Natural killer cell (primary cell): ENCODE measurements at places on chromosomes 6 and 20. TPM values are rescaled to one million over a fixed set of nuclear protein-coding genes. Genes with fewer than 3 reads are reported as not detected.

The NKX2-2 gene
- not detected for total RNA-seq

The ADTRP gene
- total RNA-seq = 1.1 TPM

The FRMD1 gene
- total RNA-seq = not detected

The CRISP3 gene
- total RNA-seq = not detected

The BMP2 gene
- total RNA-seq = 0.66 TPM

The ZNF165 gene
- 0.61 TPM for total RNA-seq

The CST7 gene
- 590 TPM for total RNA-seq

The HTR1B gene
- total RNA-seq = not detected

The NUS1 gene
- total RNA-seq = 16.9 TPM

The PI3 gene
- 2.4 TPM for total RNA-seq

The PRSS16 gene
- not detected for total RNA-seq

DNA sequence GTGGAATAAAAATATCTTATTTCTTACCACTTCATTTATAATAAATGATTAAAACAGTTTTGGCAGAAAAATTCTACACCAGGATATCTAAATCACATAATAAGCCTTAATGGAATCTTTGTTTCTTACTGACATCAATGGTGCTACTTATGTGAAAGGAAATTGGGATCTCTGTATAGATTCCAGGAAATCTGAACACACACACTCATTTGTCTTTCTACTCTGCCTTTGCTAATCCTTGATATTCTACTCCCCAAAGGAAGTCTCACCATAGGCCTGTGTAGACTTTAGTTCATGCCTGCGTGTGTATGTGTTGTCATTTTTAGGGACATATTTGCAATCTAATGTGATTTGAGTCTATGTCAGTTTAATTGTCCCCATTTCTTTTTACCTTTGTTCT, 7.9 kb downstream of the ADGRB3 start:
- H3K4me1 ChIP-seq = no peaks in the 10 kb centered on the region
- H3K27me3 ChIP-seq = no peaks in the 10 kb centered on the region
- H3K36me3 ChIP-seq = no peaks in the 10 kb centered on the region

- H3K27ac ChIP-seq = no peak overlapping the region
- H3K27me3 ChIP-seq = no peaks in the 10 kb centered on the region
- no peak for DNase-seq
These were observed 19.5 kb upstream of the ASXL1 start for GRCh38 chr20:32338665-32339064.

GRCh38 chr6:27871924-27872638, 40.1 kb downstream of the OR2B2 start:
- no peaks in the 10 kb centered on the region for H3K27me3 ChIP-seq
- peak overlapping the region; percentile 95 for H3K27ac ChIP-seq
- no peaks in the 10 kb centered on the region for H3K36me3 ChIP-seq
- H3K4me3 ChIP-seq = peak overlapping the region; percentile 68
- peaks cover 32% of the 10 kb centered on the region for H3K4me1 ChIP-seq

DNA sequence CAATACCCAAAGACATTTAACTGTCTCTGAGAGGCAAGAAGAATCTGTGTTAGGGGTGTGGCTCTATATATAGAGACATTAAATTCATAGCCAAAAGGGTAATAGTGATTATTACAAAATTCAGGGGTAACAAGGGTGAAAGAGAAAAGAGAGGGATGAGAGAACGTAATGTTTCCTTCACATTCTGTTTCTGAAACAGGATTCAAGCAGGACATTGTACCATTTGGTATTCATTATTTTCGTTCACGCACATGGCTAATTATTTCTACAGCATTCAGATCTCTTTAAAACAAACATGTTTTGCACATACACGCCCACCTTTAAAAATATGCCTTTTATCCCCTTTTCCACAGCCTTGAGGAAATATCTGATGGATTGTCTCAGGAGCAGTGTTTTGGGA, 122.7 kb downstream of the GMPR start:
- no peaks in the 10 kb centered on the region for H3K4me1 ChIP-seq
- H3K4me3 ChIP-seq = no peak overlapping the region
- no peak for DNase-seq
- no peaks in the 10 kb centered on the region for H3K36me3 ChIP-seq
- no peak overlapping the region for H3K27ac ChIP-seq

DNA sequence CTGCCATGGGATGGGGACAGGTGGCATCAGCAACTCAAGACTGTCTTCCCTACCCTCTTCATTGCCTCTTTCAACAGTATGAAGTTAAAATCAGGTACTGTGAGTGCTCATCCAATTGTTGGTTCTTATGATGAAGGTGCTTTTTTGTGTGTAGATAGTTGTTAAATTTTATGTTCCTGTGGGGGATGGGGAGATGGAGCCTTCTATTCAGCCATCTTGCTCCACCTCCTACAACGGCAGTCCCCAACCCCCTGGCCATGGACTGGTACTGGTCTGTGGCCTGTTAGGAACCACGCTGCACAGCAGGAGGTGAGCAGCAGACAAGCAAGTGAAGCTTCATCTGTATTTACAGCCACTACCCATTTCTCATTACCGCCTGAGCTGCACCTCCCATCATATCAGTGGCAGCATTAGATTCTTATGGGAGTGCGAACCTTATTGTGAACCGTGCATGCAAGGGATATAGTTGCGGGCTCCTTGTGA, 47.8 kb upstream of the TOP1 start:
- H3K27ac ChIP-seq = no peak overlapping the region
- DNase-seq = no peak
- H3K4me1 ChIP-seq = no peaks in the 10 kb centered on the region
- H3K4me3 ChIP-seq = no peak overlapping the region
- H3K36me3 ChIP-seq = no peaks in the 10 kb centered on the region

GRCh38 chr6:4567141-4567540, 209.1 kb upstream of the CDYL start:
- no peak overlapping the region for H3K4me3 ChIP-seq
- H3K27me3 ChIP-seq = no peaks in the 10 kb centered on the region
- no peaks in the 10 kb centered on the region for H3K36me3 ChIP-seq
- H3K4me1 ChIP-seq = no peaks in the 10 kb centered on the region

DNA sequence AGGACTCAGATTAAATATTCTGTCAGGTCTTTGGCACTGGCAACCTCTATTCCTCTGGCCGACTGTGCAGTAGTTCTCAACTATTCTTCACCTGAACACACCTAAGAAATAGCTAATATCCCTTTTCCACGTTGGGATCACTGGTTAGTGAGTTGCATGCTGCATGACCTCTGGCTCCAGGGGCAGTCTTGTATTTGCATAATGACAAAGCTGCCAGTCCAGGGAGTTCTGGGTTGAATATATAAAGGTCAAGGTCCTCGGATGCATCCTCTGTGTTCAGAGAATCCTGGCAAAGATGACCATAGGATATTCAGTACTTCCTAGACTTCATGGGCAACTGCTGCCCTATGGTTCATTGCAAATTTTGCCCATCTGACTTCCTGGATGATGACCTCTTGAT, 131.2 kb downstream of the DNAH8 start:
- no peak for DNase-seq
- H3K4me3 ChIP-seq = no peak overlapping the region
- no peaks in the 10 kb centered on the region for H3K36me3 ChIP-seq

DNA sequence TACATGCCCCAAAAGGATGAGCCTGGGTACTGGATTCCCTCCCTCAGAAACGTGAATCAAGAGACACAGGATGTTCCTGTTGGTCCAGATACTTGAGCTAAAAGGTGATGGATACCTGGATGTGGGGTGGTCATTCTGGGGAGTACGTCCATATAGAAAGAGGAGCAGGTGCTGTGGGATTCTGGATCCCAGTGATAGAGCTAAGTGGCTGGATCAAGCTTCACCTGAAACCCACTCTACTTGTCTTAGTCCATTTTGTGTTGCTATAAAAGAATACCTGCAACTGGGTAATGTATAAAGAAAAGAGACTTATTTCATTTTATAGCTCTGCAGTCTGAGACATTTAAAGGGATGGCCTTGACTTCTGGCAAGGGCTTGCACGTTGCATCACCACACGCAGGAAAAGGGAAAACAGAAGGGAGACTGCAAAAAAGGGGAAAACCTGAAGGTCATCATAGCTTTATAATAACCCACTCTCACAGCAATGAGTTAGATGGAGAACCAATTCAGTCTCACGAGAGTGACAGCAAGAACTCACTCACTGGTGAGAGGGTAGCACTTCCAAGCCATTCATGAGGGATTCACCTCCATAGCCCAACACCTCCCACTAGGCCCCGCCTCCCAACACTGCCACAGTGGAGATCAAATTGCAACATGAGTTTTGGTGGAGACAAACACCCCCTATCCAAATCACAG, 31.2 kb downstream of the RIPOR3 start:
- H3K27me3 ChIP-seq = no peaks in the 10 kb centered on the region
- no peak overlapping the region for H3K27ac ChIP-seq

GRCh38 chr6:159943968-159944598, 24.8 kb upstream of the IGF2R start:
- no peaks in the 10 kb centered on the region for H3K36me3 ChIP-seq
- no peak overlapping the region for H3K27ac ChIP-seq
- no peak for DNase-seq
- no peak overlapping the region for H3K4me3 ChIP-seq
- H3K4me1 ChIP-seq = no peaks in the 10 kb centered on the region

DNA sequence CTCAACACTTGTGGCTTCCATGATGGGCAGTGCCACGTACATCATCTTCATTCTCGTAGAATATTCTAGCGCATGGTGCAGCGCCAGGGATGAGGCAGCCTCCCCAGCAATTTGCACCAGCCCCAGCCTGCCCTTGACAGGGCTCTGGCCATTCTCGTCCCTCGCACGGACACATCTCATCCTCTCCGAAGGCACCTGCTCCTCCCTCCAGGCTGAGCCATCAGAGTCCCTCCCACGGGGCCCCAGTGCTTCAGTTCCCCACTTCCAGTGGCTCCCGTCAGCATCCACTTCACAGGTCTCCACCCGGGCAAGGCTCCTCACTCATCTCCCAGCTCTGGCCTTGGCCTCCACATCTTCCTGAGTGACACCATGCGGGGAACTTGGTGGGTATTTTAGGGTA, 13.3 kb upstream of the PHACTR3 start:
- H3K4me3 ChIP-seq = no peak overlapping the region
- DNase-seq = no peak
- no peaks in the 10 kb centered on the region for H3K27me3 ChIP-seq
- H3K4me1 ChIP-seq = no peaks in the 10 kb centered on the region
- H3K27ac ChIP-seq = no peak overlapping the region

DNA sequence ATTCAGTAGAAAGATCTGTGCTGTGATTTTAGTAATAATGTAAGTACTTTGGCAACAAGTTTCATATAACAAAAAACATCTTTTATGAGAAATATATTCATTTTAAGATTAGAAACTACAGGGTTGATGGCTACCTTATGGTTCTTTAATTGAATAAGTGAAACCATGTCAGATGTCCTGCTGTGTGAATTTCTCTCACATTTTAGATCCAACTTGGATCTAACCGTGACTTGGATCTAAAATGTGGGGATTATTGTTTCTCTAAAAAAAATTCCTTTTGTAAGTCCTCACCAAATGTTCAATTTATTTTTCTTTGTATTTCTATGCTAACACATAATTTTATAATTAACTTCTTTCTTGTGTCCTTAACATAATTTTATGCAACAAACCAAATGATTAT, 30.4 kb downstream of the ZC2HC1B start:
- H3K27ac ChIP-seq = no peak overlapping the region
- no peaks in the 10 kb centered on the region for H3K36me3 ChIP-seq
- no peak overlapping the region for H3K4me3 ChIP-seq
- no peaks in the 10 kb centered on the region for H3K4me1 ChIP-seq

DNA sequence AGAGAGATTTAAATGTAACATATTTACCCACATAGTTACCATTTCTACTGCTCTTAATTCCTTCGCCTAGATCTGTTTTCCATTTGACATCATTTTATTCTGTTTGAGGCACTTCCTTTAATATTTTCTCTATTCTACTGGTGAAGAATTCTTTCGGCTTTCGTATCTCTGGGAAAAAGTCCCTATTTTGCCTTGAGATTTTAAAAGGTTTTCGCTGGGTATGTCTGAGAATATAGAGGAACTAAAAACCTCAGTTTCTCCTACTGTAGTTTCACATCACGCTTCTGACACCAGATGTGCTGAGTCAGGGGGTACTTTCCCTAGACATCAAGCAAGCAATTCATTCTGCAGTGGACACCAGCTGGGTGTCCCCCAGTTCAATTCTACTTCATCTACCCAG, 61.7 kb downstream of the E2F3 start:
- no peaks in the 10 kb centered on the region for H3K27me3 ChIP-seq
- DNase-seq = no peak
- H3K4me1 ChIP-seq = no peaks in the 10 kb centered on the region
- H3K4me3 ChIP-seq = no peak overlapping the region
- H3K36me3 ChIP-seq = no peaks in the 10 kb centered on the region

DNA sequence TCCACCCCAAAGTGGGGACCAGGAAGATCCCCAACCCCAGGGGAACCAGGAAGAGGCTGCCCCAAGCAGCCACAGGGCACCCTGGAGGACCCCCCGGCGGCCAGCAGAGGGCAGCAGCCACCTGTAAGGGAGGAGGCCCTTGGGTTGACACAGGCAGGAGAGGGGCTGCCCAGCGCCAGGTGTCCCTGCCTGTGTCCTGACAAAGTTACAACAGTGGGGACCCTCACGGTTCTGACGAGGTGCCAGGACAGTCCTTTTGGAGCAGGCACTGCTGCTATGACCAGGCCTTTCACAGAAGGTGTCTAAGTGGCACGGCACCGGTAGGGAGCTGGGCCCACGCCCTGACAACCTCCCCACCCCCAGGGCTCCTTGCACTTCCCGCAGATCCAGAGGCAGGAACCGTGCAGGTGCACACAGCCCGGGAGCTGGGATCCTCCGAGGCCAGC, 176.7 kb downstream of the BMP7 start:
- no peaks in the 10 kb centered on the region for H3K27me3 ChIP-seq
- peaks cover 13% of the 10 kb centered on the region for H3K4me1 ChIP-seq
- DNase-seq = peak; percentile 62
- no peak overlapping the region for H3K4me3 ChIP-seq

DNA sequence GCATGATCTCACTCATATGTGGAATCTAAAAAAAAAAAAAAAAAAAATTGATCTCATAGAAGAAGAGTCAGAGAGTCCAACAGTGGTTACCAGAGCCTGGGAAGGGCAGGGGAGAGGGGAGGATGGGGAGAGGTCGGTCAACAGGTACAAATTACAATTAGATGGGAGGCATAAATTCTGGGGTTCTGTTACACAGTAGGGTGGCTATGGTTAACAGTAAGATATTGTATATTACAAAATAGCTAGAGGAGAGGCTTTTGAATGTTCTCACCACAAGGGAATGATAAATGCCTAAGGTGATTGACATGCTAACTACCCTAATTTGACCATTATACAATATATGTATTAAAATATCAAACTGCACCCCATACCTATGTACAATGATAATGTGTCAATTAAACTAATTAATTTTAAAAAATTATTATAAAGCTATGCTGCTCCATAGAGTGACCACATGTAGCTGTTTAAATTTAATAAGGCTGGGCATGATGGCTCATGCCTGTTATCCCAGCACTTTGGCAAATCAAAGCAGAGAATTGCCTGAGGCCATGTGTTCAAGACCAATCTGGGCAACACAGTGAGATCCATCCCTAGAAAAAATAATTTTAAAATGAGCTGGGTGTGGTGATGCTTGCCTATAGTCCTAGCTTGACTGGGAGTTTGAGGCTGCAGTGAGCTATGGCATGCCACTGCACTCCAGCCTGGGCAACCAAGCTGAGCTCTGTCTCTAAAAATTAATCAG, 70.9 kb downstream of the SNX5 start:
- peaks cover 15% of the 10 kb centered on the region for H3K4me1 ChIP-seq
- no peak overlapping the region for H3K4me3 ChIP-seq
- no peak for DNase-seq
- no peak overlapping the region for H3K27ac ChIP-seq
- H3K36me3 ChIP-seq = no peaks in the 10 kb centered on the region
